NCI-H1092 treated with DMSO at 0.1 percent for 48 hours (cell line): ENCODE measurements at places on chromosomes 3 and 15.

GRCh38 chr3:119536757-119537156 is 22.7 kb downstream of the CD80 start:
- DNase-seq, result no peak

GRCh38 chr3:2525968-2526367 is 427.3 kb downstream of the CNTN4 start:
- DNase-seq, result no peak

DNA sequence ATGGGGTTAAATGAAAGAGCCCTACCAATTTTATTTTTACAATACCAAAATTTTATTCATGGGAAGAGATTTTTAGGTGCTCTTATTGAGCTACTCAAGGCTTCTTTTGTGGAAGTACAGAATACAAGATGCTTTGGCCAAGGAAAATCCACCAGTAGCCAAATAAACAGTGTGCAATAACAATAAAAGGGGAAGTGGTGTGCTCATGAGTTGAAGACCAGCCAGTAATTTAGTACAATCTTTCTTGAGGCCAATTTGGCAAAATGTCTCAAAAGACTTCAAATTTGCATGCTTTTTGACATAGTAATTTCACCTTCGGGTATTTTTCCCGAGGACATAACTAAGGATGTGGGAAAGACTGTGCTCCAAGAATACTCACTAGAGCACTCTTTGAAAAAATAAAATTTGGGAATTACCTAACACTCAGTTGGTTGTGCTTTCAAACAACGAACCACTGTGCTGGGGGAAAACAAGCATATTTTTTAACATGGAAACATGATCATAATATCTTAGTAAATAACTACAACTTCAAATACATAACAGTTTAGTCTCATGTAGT is 294.0 kb downstream of the DIPK2A start:
- DNase-seq, result no peak

DNA sequence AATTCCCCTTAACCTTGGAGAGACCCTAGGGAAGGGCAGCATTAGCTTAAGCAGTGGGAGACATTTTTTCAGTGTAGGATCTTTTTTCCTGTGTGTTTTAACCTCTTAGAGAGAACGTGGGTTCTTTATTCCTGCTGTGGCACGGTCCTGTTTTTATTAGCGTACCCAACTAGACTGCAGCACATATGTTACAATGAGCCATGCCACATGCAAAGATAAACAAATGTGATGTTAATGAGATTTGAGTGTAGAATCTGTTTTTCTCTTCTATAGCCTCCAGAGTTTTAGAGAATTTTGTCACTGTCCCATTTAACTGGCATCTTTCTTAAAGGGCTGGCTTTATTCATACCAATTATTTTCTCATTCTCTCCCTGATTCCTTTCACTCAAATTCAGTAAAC is 347.5 kb downstream of the CNTN4 start:
- no peak for DNase-seq

DNA sequence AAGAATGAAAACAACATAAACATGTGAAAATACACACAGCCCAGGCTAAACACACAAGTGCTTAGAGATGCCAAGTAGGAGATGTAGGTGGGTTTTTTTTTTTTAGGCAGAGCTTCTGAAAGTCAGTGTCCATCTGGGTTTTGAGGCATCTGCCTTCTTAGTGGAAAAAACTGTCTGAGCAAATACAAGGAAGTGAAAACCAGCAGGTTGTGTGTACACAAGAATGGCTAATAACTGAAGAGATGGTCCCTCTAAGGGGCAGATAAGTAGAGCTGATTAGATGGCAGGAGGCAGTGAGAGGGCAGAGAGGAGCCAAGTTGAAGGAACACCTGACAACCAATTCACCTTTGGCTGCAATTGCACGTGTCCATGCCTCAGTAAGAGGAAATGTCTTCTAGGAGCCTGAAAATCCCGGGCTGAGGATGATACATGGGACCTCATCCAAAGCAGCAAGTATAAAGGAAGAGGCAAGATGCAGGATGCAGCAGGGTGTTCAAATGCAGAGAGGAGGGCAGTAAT is 34.9 kb downstream of the CYP19A1 start:
- no peak for DNase-seq

- no peak for DNase-seq
These were observed 3.0 kb upstream of the LDHAL6B start for GRCh38 chr15:59203657-59204056.

DNA sequence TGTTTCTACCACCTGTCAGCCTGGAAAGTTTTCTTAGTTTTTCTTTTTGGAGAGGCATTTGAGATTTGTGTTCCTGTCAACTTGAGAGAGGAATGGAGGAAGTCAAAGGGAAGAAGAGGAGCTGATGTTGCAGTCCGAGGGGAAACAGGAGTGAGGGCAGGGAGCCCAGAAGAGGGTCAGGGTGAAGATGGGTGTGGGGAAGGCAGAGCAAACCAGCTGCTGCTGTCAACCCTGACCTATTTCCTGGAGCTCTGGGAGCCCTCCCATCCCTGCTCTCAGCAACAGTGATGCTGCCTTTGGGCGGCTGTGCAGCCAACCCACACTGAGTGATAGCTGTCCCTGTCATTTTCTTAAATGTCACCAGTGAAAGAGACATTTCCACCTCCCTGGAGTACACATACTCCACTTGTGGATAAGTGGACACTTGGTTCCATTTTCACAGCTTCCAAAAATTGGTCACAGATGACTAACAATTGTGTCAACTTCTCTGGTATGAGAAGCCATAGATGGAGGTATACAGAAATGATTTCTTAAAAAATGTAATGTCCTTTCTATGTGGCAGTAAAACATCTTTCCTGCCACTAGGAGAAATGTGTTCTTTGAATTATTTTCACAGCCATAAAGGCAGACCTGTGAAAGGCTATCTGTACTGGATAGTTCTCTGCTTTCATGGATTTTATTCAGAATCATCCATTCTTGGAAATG is 556.3 kb upstream of the TBL1XR1 start:
- no peak for DNase-seq

- no peak for DNase-seq
These were observed 72.3 kb downstream of the CORO2B start for GRCh38 chr15:68650901-68651709.

GRCh38 chr3:78893161-78893560 is 874.6 kb downstream of the ROBO1 start:
- DNase-seq, result no peak

DNA sequence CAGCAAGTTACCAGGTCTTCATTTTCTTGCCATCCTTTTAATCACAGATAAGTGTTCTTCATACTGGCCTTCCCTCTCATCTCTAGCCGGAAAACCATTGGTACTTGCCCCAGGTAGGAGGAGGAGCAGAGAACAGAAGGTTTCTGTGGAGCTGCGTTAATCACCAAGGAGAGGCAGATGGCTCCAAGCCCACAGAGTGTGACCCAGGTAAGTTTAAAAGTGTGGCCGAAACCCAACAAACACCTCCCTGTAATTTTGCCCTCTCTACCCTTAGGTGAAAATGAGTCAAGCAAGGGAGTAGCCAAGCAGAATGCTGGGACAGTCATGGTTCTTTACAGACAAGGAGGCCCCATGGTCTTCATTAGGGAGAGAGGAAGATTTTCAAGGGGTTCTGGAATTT is 37.3 kb downstream of the NFKBIZ start:
- no peak for DNase-seq

GRCh38 chr3:46632792-46633191 is 20.5 kb downstream of the FAM240A start:
- DNase-seq, result no peak

DNA sequence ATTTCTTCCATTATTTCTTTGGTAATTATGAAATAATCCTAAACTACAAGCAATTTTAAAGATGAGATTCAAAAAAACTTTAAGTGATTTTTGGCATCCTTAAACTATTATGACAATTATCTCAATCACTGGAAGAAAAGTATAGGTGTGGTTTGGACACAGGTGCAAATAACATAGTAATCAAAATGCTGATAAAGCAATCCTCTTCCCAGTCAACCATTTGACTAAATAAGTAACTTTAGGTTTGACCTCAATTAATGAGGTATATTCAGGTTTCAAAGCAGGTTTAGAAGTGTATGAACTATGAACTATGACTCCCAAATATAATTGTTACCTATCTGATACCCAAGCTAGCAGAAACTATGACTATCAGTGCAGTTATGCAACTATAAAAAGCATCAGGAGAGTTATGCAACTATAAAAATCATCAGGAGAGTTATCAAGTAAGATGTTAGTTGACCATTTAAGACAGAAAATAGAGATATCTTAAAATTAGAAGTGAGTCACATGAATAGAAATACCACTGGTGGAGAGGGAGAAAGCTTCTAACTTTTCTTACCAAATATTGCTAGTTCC is 8.9 kb upstream of the CNTN3 start:
- no peak for DNase-seq

DNA sequence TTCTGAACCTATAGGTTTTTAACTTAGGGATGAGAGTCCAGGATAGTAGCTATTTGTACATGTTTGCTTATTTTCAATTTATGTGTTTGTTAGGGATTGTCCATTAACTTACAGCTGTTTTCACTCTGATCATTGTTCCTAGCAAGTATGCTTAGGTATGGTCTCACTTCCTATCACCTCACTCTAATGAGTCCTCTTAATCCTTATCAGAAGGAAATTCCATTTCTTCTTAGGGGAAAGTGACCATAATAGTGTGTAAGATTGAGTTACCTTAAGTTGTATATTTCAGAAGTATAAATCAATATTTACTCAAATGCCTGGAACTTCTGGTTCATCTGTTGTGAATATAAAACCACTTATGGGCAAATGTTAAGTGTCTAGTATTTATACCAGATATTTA is 53.0 kb downstream of the PIAS1 start:
- DNase-seq, result no peak

- DNase-seq, result no peak
These were observed 88.6 kb downstream of the GTPBP8 start for GRCh38 chr3:113079218-113079961.

DNA sequence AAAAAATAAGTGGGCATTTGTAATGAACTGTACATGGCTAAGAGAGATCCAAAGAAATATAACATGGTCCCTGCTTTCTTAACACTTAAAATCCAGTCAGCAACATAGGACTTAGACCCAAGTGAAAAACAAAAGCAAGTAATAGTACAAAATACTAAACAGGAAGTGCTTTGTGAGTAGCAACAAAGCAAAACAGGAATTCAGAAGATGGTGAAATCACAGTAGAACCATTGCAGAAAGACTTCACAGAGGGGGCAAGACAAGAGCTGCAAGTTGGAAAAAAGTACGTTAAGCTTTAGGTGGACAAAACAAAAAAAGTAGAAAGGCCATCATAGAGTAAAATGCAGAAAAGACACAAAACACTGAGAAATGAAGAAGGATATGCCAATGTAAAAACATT is 116.0 kb downstream of the TBC1D5 start:
- no peak for DNase-seq

GRCh38 chr3:133989936-133990702 is 39.6 kb downstream of the SLCO2A1 start:
- DNase-seq, result no peak

GRCh38 chr3:187212705-187213104 is 15.4 kb downstream of the RTP1 start:
- DNase-seq, result no peak

- DNase-seq, result no peak
These were observed 13.4 kb upstream of the BRPF1 start for GRCh38 chr3:9718118-9718517.

DNA sequence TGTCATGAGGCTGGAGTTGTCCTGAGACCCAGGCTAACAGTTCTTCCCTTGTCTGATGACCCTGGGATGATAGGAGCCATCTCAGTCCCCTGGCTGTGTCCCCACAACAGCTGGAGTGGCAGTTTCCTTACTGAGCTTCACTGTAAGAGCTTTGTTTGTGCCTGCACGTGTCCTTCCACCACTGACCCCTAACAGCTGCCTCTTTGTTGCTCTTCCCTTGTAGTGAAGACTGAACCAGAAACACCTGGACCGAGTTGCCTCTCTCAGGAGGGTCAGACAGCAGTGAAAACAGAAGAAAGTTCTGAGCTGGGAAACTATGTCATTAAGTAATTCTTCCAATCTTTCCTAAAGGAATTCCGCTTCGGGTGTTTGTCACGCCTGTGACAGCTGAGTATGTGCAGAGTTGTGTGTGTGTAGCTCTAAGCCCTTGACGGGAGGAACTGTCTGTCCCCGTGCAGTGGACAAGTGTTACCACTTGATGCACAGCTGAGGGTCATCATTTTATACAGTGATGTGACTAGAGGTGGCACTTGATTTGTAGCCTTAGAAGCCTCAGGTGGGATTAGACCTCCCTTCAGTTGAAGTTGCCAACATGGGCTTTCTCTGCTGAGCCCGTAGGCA is 25.0 kb downstream of the MAP6D1 start:
- no peak for DNase-seq

DNA sequence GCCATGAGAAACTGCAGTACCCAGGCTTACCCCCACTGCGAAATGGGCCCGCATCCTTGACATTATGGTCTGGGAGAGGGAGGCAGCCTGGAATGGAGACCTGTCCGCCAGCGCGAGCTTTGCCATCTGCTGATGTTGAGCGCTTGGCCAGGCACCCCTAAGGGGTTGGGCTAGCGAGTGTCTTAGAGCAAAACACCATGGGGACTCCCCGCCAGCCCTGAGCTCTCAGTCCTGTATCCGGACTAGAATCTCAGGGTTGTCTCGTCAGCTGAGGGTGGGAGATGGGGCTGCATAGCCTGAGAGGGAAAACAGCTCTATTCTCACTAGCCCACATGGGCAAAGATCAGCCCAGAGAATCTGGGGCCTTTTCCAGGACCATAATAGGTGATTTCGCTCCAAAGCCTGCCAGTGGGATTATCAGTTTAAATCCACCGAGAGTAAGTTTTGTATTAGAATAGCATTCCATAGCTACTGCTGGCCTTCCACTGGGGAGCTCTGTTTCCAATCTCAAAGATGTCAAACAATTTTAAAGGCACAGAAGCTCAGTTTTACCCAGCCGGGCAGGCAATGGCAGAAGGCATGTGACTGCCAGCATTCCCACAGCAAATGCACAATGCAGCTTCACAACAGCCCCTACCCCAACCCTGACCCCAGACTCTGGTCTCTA is 167.5 kb upstream of the TPM1 start:
- no peak for DNase-seq

GRCh38 chr3:71512000-71512399 is 71.5 kb downstream of the FOXP1 start:
- no peak for DNase-seq

GRCh38 chr3:189419683-189420082 is 211.5 kb upstream of the TP63 start:
- no peak for DNase-seq

GRCh38 chr3:186311441-186311840 is 50.6 kb downstream of the DGKG start:
- DNase-seq, result no peak

DNA sequence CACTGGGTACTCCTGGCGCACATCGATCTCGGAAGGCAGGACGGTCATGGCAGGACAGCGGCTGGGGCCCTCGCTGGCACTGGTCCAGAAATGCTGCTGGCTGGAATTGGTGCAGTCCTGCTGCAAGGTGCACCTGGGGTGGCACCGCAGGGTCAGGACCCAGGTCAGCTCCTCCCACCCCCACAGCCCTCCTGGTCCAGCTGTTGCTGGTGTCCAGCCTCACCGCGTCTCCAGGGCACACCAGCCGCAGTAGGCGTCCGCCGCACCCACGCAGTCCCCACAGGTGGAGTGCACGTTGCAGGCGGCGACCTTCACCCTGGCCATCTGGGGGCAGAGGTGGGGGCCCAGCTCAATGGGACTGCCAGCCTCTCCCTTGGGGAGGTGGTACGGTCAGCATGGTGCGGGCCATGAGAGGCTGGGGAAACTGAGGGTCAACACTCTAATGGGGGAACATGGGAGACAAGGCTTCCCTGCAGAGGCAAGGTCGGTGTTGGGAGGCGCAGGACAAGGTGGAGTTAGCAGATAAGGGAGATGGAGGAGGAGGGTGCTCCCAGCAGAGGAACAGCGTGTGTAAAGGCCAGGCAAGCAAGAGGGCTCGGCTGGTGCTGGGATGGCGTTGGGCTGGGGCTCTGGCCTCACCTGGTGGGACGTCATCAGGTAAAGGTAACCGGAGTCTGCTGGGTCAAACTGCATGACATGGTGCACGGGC is 20.4 kb downstream of the PLXND1 start:
- no peak for DNase-seq
